Activated naive CD4-positive, alpha-beta T cell treated with anti-CD3 and anti-CD28 coated beads, Interleukin-2, amount 10 ng/mL, durations not matched to agents 7 days and 5 days (primary cell): ENCODE measurements at places on chromosomes 1 and 21.

DNA sequence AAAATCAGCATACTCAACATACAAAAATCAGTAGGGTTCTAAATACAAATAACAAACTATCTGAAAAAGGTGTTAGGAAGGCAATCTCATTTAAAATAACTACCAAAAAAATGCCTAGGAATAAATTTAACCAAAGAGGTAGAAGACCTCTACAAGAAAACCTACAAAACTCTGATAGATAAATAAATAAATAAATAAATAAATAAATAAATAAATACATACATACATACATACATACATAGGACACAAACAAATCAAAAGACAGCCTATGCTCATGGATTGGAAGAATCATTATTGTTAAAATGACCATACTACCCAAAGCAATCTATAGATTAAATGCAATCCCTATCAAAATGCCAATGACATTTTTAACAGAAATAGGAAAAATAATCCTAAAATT is 194.7 kb downstream of the BARHL2 start:
- DNase-seq: no peak
- no peaks in the 10 kb centered on the region for H3K4me1 ChIP-seq
- no peaks in the 10 kb centered on the region for H3K27me3 ChIP-seq
- no peaks in the 10 kb centered on the region for H3K36me3 ChIP-seq

DNA sequence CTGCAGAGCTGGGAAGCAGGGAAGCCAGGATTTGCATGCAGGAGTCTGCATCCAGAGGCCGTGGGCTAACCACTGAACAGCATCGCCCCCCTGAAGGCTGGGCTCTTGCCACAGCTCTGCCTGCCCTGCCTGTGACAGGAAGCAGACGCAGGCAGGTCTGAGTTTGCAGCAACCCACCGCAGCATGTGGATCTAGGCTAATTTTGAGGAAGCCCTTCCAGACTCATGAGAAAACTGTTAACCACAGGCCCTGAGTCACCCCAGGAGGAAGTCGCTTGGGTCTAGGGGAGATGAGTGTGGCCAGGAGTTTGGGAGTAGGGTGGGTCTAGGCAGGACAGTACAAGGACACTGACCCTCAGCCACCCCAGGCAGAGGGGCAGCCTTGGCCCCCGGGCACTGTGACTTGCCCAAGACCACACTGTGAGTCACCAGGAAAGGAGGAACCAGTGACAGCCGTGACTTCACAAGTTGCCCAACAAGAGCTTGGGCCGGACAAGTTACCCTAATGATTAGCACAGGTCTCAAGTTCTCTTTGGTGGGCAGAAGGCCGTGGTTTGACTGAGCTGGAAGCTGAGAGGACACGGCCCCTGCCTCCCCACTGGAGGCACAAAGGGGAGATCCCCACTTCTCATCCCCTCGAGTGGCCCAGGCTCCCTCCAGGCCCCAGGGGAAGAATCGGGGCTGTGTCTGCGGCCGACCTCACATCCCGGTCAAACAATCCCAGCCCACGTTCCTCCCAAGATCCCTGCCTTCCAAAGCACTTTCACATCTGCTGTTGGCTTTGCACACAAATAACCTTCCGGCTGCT is 826 bp downstream of the LAPTM5 start:
- H3K4me1 ChIP-seq: peaks cover 84% of the 10 kb centered on the region
- peaks cover 50% of the 10 kb centered on the region for H3K36me3 ChIP-seq
- DNase-seq: peak; percentile 82
- H3K27me3 ChIP-seq: no peaks in the 10 kb centered on the region
- peak overlapping the region; percentile 98 for H3K4me3 ChIP-seq
- H3K27ac ChIP-seq: peak overlapping the region; percentile 96

DNA sequence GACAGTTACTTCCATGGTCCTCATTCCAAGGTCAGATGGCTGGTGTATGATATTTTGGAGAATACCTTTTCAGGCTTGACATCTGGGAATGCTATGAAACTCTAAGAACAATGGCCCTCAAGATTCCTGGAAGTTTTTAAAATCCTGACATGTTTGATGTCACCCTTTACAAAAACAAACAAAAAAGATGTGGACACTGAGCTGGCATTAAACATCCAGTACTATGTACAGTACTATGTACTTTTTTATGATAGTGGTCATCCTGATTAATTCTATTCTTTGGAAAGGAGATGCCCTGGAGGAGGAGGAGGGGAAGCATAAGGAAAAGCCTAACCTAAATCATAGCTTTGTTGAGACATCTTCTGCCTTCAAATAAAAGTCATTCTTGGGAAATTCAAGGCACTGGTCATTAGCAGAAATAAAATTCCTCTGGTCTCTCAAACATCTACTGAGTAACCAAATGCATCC is 235.4 kb downstream of the HMCN1 start:
- no peak for DNase-seq
- H3K27ac ChIP-seq: no peak overlapping the region
- no peaks in the 10 kb centered on the region for H3K36me3 ChIP-seq
- no peak overlapping the region for H3K4me3 ChIP-seq
- H3K27me3 ChIP-seq: no peaks in the 10 kb centered on the region

GRCh38 chr21:38525454-38525853 is 27.2 kb upstream of the ERG start:
- peaks cover 14% of the 10 kb centered on the region for H3K27me3 ChIP-seq
- peaks cover 6% of the 10 kb centered on the region for H3K4me1 ChIP-seq
- no peak overlapping the region for H3K4me3 ChIP-seq
- DNase-seq: no peak

GRCh38 chr1:9009438-9010370 is 16.5 kb downstream of the SLC2A7 start:
- peaks cover 64% of the 10 kb centered on the region for H3K27me3 ChIP-seq
- H3K36me3 ChIP-seq: no peaks in the 10 kb centered on the region
- no peak overlapping the region for H3K4me3 ChIP-seq
- peak; percentile 64 for DNase-seq
- H3K4me1 ChIP-seq: peaks cover 12% of the 10 kb centered on the region

GRCh38 chr1:234866007-234866866 is 256.3 kb upstream of the IRF2BP2 start:
- DNase-seq: no peak
- H3K4me1 ChIP-seq: peaks cover 7% of the 10 kb centered on the region
- H3K27ac ChIP-seq: no peak overlapping the region
- H3K4me3 ChIP-seq: no peak overlapping the region
- peaks cover 20% of the 10 kb centered on the region for H3K27me3 ChIP-seq

- DNase-seq: no peak
- peak overlapping the region; percentile 24 for H3K27ac ChIP-seq
- H3K27me3 ChIP-seq: peaks cover 30% of the 10 kb centered on the region
- H3K4me3 ChIP-seq: no peak overlapping the region
- H3K4me1 ChIP-seq: peaks cover 5% of the 10 kb centered on the region
- no peaks in the 10 kb centered on the region for H3K36me3 ChIP-seq
Measured at GRCh38 chr1:108120163-108120562, 80.0 kb downstream of the SLC25A24 start.

DNA sequence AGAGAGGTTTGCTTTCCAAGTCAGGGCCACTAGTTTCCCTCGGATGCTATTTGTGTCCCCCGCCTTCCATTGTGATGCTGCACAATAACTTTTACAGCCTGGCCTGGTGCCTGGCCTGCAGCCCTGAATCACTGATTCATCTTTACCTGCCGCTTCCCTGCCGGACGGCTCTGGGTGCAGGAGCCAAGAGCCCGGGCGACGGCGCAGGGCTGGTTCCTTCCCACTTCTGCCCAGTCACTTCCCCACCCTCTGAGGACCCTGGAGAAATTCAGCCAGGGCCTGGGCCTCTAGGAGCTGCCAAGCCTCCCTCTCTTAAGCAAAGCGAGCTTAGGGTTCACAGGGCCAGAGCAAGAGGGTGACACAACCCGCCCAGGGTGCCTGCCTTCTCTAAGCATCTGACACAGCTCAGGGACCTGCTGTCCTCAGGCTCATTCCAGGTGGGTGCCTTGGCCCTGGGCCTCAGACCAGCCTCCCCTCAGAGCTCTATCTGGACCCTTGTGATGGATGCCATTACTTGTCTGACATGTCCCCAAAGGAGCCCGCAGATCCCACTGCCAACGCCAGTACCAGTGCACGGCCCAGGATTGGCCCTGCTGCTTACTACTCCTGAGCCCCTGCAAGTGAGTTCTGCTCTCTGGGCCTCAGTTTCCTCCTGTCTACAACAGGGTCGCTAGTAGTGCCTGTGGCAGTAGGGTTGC is 381.0 kb upstream of the VAMP3 start:
- no peak for DNase-seq
- no peaks in the 10 kb centered on the region for H3K36me3 ChIP-seq
- H3K27ac ChIP-seq: no peak overlapping the region
- no peaks in the 10 kb centered on the region for H3K27me3 ChIP-seq
- H3K4me1 ChIP-seq: no peaks in the 10 kb centered on the region

DNA sequence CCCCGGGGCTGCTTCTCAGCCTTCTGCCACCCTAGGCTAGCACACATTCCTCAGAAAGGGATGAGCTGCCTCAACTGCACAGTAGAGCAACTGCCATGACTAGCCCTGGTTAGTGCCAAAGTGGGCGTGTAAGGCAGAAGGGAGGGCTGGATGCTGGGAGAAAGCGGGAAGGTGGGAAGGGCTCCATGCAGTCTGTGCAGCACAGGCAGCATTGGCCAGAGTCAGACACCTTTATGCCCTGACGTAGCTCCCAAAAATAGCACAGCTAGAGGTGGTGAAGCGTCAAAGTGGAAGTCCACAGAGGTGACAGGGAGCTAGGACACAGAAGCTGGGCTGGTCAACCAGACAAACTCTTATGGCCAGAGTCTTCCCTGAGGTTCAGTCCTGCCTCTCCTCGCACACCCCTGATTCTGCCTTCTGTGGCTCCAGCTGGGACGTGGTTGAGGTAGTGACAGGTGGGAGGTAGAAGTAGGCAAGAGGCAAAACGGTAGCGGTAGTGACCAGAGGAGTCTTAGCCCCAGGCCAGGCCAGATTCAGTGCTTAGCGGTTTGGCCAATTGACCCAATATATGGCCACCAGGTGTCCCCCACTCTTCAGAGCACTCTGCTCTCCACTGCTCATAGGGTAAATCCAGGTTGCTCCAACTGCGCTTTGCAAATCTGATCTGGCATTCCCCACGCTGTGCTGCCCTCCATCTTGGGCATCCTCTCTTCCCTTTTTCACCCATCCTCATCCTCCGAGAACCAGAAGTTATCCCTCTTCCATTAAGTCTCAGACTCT is 45.6 kb downstream of the DDX20 start:
- no peak overlapping the region for H3K4me3 ChIP-seq
- DNase-seq: no peak
- H3K4me1 ChIP-seq: no peaks in the 10 kb centered on the region
- H3K27ac ChIP-seq: no peak overlapping the region

GRCh38 chr1:235532360-235532759 is 28.1 kb upstream of the B3GALNT2 start:
- no peaks in the 10 kb centered on the region for H3K4me1 ChIP-seq
- H3K4me3 ChIP-seq: no peak overlapping the region
- H3K27ac ChIP-seq: no peak overlapping the region
- no peaks in the 10 kb centered on the region for H3K36me3 ChIP-seq

GRCh38 chr1:157142201-157142600 is 4.0 kb upstream of the ETV3 start:
- peaks cover 18% of the 10 kb centered on the region for H3K4me1 ChIP-seq
- no peak overlapping the region for H3K4me3 ChIP-seq

GRCh38 chr21:42607102-42607501 is 46.3 kb upstream of the PDE9A start:
- peaks cover 3% of the 10 kb centered on the region for H3K36me3 ChIP-seq
- H3K27me3 ChIP-seq: peaks cover 25% of the 10 kb centered on the region
- no peak overlapping the region for H3K27ac ChIP-seq
- peaks cover 3% of the 10 kb centered on the region for H3K4me1 ChIP-seq

DNA sequence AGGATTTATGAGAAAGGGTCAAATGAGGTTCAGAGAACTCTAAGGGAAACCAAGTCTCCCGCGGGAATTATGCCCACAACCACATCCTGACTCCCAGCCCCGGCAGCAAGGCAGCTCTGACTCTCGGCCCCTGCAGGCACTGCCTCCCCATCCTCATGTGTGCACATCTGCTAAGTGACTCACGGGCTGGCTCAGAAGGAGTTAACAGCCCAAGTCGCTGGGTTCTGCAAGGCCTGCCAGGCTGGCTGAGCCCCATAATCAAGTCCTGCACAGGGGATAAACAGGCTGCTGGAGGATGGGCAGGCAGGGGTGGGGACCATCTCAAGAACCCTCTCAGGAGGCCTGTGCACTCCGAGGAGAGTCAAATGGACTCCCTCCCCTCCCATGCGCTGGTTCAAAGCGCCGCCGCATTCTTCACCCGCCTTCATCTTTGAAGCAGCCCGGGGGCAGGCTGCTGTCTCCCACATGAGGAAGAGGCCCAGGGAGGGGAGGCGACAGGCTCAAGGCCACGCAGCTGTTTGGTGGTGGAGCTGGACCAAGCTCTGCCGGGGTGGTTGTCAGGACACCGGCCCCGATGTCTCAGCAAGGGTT is 344.3 kb downstream of the MATN1 start:
- H3K27ac ChIP-seq: no peak overlapping the region
- no peaks in the 10 kb centered on the region for H3K4me1 ChIP-seq
- H3K36me3 ChIP-seq: no peaks in the 10 kb centered on the region
- H3K4me3 ChIP-seq: no peak overlapping the region
- DNase-seq: no peak
- peaks cover 26% of the 10 kb centered on the region for H3K27me3 ChIP-seq

DNA sequence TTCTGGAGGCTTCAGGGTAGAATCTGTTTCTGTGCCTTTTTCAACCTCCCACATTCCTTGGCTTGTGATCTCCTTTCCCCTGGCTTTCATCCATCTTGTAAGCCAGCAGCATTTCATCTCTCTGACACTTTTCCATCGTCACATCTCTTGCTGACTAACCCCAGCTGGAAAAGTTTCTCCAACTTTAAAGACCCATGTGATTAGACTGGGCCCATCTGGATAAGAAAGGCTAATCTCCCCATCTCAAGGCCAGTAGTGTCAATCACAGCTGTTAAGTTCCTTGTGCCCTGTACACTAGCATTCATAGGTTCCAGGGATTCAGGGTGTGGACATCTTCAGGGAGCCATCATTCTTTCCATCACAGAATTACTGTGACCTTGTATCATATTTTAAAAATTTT is 452.1 kb downstream of the TTLL7 start:
- H3K4me1 ChIP-seq: no peaks in the 10 kb centered on the region
- no peaks in the 10 kb centered on the region for H3K27me3 ChIP-seq
- H3K4me3 ChIP-seq: no peak overlapping the region

- H3K4me3 ChIP-seq: peak overlapping the region; percentile 94
- H3K36me3 ChIP-seq: peaks cover 16% of the 10 kb centered on the region
- H3K27me3 ChIP-seq: no peaks in the 10 kb centered on the region
- H3K27ac ChIP-seq: peak overlapping the region; percentile 53
- peaks cover 35% of the 10 kb centered on the region for H3K4me1 ChIP-seq
- no peak for DNase-seq
Measured at GRCh38 chr1:39882152-39882551, 1.2 kb downstream of the TRIT1 start.

DNA sequence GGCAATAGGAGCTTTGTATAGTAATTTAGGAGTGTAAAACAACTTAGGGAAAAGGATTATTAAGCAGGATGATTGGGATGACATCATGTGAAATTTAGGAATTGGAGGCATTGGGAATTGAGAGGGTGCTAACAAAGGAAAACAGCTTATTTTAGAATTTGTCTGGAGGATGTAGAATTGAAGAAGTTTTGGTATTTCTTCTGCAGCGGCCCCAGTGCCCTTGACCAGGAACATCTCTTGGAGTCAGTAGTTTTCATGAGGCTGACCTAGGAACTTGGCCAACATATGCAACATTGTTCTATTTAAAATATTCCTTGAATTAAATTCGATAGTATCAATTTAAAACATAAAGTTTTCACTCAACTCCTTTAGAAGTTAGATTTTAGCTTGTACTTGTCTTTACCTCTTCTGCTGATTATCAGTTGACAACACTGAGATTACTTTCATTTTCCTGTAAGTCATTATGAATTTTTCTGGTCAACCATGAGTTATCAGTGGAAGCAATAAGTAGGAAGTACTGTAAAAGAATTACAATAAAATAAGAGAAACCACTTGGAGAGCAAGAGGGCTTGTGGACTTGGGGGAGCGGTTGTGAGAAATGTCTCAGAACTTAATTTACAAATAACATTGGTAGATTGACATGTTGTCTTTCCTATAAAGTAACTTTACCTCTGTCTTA is 52.8 kb downstream of the DYRK1A start:
- H3K27me3 ChIP-seq: no peaks in the 10 kb centered on the region
- DNase-seq: no peak
- H3K4me1 ChIP-seq: peaks cover 49% of the 10 kb centered on the region
